ENCODE measurements at places on chromosomes 6 and 20.

DNA sequence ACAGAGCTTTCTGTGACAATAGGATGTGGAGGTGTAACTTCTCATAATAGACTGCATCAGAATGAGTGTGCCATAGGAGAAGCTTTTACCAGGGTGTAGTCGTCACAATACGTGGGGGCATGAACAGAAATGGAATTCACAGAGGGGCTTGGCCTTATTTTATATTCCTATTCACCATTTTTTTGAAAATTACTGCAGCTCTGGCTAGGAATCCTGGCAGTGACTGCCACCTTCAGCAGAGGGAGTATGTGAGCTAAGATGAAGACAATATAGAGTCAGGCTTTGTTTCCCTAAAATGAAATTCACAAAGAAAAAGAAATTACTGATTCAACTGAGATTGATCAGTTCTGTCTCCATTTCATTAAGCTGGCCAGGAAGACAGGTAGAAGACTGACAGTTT lies 13.9 kb downstream of the TOMM6 start:
- no peak for DNase-seq

DNA sequence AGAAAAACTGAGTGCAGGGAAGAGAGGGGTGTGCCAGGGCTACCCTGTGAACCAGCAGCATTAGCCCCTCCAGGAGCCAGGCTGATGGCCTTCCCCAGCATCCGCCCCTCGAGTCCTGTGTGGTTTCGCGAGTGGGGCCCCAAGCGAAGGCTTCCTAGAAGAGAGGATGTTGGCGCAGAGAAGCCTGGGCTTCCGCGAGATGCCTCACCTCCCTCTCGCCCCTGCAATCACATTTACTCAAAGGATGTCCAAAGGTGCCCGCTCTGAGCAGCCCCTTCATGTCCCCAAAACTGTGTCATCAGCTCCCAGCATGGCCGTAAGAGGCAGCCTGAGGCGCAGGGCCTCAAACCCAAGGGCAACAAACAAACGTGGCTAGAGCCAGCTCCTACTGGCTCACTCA lies 111.7 kb downstream of the PREX1 start:
- peak; percentile 17 for DNase-seq

DNA sequence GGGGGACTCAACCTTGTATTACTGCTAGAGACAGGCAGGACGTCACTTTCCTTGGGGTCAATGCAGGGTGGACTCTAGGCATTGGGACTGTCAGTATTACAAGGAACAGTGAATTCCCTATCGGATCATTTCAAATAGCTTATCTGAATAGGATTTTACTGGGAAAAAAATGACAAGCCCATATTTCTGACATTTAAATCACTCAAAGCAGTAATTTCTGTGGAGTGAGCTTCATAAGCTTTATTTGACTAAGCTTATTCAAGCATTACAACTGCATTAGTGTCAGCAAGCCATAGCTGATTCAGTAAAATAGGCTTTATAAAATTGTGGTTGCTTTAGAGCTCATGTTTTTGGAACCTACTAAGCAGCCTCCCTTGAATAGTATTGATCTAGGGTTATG lies 44.3 kb downstream of the TRDN start:
- DNase-seq: no peak

DNA sequence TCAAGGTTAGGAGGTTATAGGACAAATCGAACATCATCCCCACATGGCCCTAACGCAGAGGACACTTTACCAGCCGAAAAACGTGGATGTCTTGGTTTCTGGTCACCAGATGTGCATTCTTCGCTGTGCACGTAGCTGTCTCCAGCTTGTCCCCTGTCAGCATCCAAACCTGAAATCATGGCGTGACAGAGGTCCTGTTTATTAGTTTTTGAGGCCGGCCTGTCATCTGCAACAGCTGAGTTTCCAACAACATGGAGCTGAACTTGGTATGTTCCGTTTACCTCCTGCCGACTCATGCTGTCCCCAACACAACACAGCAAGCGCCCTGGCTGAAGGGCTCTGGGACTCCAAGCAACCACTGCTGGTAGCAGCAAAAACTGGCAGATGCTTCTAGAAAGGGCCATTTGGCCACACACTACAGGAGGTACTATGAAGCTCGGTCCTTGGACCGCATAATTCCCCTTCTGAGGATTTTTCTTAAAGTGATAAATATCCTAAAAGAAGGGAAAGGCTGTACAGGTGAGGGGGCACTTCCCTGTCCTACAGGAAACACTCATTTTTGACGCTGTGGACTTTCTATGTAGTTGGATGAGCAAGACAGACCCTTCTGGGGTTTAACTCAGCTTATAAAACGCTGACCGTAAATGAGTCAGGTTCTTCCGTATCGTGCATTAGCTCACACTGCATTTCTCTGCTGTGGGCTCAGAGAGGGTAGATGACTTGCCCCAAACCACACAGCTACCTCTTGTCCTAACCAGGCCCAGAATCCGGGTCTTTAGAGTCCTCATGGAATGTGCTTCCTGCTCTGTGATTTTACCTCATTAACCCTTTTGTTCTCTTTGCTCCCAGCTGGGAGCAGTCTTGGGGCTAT lies 79.7 kb upstream of the NFATC2 start:
- DNase-seq: no peak

DNA sequence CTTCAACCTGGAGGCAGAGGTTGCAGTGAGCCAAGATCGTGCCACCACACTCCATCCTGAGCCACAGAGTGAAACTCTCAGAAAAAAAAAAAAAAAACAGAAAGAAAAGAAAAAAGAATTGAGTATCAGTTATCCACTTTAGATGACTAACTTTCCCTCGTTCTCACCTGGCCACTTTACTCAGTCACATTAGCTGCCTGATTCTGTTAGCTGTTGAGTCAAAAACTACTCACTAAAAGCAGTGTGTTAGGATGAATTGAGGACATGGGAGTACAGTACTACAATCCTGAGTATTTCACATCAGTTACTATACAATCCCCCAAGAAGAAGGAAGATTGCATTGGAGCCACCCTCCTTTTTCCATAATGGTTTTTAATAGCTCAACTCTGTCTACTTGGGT lies 114.6 kb downstream of the ADAT2 start:
- DNase-seq: no peak
